ENCODE measurements at places on chromosomes 5 and 9.
A peak's percentile ranks its signal among the peaks of the same experiment; 100 is the strongest.

DNA sequence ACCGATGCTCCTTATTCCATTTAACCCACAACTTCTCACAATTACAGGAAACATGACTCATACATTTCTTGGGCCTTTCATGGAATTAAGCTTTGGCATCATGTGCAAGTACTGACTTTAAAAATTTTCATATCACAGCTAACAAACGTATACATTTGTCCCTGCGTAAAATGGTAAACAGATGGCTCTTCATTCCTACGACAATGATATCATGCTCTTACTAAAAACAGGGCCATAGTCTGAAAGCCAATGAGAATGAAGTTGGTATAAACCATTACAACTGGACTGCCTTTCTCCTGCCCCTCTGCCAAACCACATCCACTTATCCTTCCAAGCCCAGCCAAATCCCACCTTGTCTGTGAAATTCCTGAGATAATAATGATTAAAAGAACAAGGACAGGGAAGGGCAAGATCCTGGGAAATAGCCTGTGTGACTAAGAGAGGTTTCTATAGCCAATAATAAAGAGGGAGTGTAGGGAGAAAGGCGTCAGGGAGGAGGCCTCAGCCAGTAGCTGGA lies 44.9 kb upstream of the ZNF366 start:
- no peak for DNase-seq

- no peak for DNase-seq
Observed at GRCh38 chr5:122877518-122877917, 32.1 kb downstream of the SNX24 start.

GRCh38 chr5:172820046-172820767 lies 13.8 kb upstream of the ERGIC1 start:
- peak; percentile 82 for DNase-seq

GRCh38 chr9:35748858-35749514 lies at the start of the genes GBA2 and RGP1:
GBA2 (minus strand) TSS chr9:35749228; CDS start chr9:35748704, 524 bp downstream.
RGP1 (plus strand) TSS chr9:35749287; CDS start chr9:35749756, 469 bp downstream.
- DNase-seq, result peak; percentile 76

DNA sequence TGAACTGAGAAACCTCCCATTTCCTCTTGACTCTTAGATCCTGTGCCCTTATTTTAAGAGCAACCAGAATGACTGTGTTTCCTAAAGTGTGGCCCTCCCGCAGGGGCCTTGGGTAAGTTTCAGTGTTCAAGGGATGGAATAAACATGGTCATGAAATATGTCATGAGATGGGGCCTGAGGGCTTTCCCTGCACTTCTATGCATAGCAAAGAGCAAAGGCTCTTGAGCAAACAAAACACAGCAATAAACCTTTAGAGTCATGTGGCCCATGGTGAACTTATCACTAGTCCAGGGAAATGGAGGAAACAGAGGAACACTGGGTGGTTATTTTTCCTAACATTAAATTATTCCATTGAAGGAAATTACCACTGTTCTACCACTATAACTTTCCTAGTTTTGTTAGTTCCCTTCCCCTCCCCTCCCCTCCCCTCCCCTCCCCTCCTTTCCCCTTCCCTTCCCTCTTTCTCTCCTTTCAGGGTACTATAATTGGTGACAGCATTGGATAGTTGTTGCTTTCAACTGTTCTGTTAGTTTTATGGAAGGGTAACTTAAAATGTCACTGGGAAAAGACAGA lies 72.4 kb downstream of the CTSL start:
- DNase-seq, result no peak

DNA sequence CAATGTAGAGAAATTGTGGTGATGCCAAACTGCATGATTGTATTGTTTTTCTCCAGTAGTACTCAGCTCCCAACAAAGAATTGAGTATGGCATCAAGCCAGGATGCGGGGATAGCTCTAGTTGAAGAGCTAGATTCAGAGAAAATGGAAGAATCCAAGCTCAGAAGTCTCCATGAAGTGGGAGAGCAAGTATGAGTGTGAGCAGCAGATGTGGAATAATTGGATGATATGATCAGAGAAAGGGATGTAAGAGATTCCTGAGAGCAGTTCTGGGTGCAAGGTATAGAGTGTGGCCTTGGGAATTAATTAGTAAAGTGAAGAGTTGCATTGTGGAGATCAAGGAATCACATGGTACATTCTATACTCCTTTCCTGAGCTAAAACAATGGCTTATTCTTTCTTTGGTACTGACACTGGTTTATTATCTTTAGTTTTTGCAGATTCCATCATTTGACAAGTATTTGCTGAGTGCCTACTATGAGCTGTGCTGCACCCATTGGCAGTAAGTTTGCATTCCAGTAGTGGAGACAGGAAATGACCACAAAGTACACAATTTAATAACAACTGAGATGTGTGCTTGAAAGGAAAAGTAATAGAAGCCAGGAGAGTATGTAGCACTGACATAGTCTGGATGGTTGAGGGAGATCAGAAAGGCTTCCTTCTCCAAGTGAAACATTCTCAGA lies 177.1 kb downstream of the CPLANE1 start:
- DNase-seq, result no peak

- DNase-seq, result no peak
Observed at GRCh38 chr5:112549605-112550166, 130.6 kb upstream of the EPB41L4A start.

DNA sequence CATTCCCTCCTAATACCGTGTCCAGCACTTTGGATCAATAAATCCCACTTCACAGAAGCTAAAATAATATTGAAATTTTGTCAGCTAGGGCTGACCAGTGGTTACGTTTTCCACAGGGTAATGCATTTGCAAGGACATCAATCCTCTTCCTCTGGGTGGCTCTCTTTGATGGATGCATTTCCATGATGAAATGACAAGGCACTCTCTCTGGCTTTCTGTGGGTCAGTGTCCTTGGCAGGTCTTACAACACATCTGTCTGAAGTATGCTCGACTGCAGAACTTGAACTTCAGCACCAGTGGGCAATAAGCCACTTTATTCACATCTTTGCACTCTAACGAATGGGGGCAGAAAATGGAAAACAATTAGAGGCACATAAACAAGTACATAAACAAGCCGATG lies 330.1 kb downstream of the ADAMTS6 start:
- DNase-seq, result no peak

DNA sequence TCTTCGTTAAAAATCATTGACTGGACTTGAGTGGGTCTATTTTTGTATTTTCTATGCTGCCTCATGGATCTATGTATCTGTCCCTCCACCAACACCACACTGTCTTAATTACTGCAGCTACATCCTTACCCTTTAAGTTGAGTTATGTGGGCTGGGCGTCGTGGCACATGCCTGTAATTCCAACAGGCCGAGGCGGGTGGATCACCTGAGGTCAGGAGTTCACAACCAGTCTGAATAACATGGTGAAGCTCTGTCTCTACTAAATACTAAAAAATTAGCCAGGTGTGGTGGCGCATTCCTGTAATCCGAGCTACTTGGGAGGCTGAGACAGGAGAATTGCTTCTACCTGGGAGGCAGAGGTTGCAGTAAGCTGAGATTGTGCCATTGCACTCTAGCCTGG lies 48.2 kb downstream of the XRCC4 start:
- no peak for DNase-seq

- DNase-seq, result no peak
Observed at GRCh38 chr9:122379340-122379739, 8.5 kb downstream of the PTGS1 start.

DNA sequence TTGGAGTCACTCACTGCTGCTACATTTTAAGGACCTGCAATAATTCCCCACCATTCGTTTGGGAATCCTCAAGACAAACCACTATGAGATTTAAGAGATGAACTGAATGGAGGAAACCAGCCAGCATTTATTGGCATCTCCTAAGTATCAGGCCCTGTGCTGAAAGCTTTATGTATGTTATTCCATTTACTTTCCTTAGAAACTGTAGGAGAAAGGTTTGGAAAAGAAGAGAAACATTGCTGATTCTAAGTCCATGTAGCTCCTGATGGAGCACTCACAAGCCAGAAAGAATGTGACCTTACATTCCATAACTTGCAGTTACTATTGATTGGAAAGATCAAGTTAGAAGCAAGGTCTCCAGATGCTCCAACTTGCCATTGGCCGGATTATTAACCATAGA lies 267.4 kb downstream of the GAS1 start:
- no peak for DNase-seq

DNA sequence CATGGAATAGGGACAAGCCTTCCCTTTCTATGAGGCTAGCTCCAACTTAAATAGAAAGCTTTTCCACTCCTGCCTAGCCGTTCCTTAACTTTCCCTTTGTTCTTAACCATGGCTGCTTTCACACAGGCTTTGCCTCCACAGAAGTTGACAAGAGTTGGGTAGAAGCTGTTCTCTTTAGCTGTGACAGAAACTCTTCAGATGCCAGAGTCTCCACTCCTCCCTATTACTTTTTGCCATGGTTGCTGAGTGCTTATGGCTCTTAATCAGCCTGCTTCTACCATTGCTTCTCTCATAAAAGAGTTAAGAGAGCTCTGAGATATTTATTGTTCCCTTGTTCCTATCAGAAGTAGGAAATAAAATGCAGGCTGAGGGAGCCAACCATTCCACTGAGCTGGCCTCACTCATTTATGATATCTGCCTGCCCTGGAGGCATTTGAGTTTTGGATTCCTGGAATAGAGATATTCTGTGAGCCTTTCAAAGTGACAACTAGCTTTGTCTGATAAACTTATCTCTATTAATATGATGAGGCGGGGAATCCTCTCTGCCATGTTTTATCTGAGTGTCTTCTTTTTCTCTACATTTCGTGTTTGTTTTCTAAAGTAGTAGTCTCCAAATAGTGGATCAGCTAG lies 162.6 kb downstream of the DMAC1 start:
- DNase-seq, result no peak

DNA sequence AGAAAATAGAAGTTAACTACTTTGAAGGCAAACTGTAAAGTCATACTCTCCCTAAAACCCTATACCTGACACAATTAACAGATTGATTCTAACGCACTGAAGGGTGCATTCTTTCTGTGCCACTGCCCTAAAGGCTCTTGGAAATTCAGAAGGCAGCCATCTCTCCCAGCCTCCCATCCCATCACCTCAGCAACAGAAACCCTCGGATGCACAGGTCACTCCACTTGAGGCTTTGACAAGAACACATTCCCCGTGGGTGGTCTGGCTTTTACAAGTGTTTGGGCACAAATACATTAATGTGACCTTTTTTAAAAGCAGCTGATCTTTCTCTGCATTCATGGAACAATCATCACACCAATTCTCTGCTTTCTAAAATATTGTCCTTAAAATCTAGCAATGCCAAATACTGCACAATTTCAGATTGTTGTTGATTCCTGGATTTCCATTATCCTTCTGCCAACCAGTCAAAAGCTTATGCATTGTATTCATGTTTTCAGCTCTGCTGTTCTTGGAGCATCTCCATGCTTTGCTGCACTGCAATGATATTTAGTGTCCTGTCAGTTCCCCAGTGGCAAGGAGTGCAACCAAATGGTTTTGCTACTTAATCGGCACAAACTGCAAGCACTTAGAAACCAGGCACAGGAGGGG lies 175.6 kb downstream of the TMEM161B start:
- DNase-seq, result no peak

GRCh38 chr5:177496070-177496726 lies 1.2 kb downstream of the PDLIM7 start:
- no peak for DNase-seq

- DNase-seq, result no peak
Observed at GRCh38 chr5:9058161-9058560, 487.7 kb downstream of the SEMA5A start.

DNA sequence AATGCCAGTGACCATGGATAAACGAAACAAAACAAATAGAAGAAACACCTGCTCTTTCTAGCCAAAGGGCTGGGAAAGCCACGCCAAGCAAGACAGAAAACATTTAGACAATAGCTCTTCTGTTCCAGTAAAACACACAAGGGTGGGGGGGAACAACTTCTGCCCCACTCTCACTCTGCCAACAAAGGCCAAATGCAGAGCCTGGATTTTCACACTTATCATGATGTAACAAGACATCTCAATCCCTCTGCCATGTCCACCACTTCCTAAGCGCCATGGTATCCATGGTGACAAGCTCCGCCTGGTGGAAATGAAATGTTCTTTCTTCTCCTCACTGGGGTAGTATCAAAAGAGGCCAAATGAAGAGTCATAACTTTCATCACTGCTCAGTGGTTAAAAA lies 60.6 kb downstream of the DRD1 start:
- no peak for DNase-seq

DNA sequence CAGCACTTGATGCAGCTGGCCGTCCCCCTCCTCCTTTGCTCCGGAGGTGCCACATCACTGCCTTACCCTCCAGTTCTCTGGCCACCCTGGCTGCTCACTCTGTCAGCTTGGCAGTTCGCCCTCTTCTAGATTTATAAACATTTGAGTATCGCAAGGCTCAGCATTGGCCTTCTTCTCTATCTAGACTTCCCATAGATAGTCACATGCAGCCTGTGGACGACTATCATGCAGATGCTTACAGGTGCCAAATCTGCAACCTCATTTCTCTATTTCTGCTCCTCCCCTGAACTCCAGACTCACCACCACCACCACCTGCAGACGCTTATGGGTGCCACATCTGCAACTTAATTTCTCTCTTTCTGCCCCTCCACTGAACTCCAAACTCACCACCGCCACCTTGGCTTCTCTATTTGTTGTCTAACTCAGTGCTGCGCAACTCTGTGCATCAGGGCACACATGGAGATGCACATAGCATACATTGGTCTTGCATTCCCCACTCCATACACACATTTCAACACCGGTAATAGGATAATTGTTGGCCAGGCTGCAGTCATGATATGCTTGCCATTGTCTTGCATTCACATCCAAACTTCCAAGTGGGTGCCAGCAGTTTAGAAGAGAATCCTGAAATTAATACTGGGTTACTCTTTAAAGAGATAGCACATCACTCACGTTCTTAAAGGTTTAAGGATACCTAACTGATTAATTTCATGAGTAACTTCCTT lies 1.9 kb upstream of the DAP start:
- DNase-seq, result no peak

- no peak for DNase-seq
Observed at GRCh38 chr5:73218552-73219171, 45.7 kb downstream of the TMEM174 start.

GRCh38 chr5:1432296-1432695 lies 12.9 kb downstream of the SLC6A3 start:
- peak; percentile 37 for DNase-seq

DNA sequence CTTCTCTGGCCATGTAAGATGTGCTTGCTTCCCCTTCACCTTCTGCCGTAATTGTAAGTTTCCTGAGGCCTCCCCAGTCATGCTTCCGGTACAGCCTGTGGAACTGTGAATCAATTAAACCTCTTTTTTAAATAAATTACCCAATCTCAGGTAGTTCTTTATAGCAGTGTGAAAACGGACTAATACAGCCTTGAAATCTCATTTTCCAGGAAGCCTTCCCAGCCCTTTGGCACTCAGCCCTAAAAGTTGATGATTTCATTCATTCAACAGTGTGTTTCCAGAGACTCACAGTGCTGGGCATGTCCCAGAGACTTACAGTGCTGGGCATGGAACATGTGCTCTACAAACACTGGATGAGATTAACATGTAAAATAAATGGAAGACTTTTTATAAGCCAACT lies 135.8 kb downstream of the DCP2 start:
- no peak for DNase-seq

DNA sequence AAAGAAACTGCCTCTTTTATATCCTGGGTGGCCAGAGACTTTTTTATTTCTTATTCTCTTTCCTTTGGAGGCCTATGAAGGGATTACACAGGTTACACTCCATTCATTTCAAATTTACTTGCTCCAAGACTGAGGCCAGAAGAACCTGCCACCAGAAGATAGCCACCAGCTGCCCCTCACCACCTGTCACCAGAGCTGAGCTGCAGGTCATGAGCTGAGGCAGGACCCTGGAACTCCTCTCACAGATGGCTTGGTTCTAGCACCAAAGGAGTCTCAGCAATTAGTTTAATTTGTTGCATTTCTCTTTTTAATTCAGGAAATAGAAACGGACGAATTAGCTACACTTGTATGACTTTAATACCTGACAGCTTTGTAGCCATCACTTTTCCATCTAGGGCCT lies 313.9 kb downstream of the SPOCK1 start:
- no peak for DNase-seq
